Fibroblast of mammary gland (primary cell): ENCODE measurements at places on chromosomes 5 and 9.

DNA sequence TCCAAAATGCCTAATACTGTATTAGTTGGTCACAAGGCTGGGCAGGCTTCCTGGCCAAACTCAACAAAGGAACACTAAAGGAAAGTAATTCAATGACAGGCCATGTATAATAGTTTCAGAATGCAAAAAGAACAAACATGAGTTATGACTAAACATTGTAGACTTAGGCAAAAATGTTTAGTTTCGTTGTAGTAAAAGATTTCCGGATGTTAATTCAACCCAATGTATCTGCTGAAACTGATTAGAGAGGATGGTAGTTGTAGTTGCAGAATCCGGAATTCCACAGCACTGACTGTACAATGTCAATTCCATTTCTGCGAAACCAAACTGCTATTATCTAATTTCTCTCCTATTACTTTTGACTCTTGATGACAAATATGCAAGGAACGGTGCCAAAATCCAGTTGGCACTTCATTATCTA lies 117.9 kb upstream of the FST start:
- DNase-seq, result peak; percentile 98

DNA sequence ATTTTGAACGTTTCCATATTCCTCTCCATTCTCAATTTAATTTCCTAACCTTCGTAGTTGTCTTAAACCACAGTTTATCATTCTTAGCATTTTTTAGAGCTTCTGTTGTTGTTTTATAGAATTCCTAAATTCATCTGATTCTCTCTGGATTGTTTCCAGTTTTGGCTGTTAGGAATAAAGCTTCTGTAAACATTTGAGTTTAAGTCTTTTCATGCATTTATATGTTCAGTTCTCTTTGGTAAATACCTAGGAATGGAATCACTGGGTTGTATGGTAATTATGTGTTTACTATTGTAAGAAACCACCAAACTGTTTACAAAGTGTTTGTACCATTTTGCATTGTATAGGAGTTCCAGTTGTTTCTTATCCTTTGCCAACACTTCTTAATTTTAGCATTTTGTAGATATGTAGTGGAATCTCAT lies 29.7 kb downstream of the GPR21 start:
- DNase-seq, result peak; percentile 23

DNA sequence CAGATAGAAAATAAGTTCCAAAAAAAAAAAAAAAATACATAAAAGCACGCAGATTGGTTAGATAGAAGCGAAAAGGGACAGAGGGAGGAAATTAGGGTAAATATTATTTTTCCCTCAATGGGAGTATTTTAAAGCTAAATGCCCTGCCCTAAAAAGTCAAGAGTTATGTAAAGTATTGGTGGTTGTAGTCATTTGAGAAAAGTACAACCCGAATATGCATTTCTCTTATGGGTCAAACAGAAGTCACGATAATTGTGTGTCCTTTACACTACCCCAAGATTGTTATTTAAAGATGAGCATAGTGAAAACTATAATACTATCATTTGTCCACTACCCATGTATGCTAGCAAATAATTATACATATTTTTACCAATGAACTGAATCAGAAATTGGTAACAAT lies 368.7 kb downstream of the NDUFS4 start:
- DNase-seq, result no peak

- no peak for DNase-seq
These were observed 98.9 kb downstream of the MAP1B start for GRCh38 chr5:72206160-72206559.

- DNase-seq, result no peak
These were observed 122.2 kb downstream of the CRB2 start for GRCh38 chr9:123478160-123478559.

DNA sequence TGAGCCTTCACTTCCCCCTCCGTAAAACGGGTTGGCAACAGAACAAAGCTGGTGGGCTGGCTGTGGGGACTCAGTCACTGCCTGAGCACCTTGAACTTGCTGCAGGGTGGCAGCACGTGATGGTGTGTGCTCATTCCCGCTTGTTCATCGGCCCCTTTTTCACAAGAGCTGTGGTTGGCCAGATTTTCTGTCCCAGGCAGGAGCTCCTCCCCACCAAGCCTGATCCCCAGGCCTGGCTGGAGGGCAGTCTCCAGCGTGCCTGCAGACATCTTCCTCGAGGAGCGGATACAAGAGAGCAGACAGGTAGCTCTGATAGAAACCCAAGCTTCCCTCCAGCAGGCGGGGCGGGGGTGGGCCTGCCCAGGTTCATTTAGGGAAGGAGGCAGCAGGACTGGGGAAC lies 61.9 kb upstream of the ORM1 start:
- no peak for DNase-seq

- DNase-seq, result peak; percentile 18
These were observed 14.0 kb downstream of the TMEM174 start for GRCh38 chr5:73186976-73187375.

- no peak for DNase-seq
These were observed 216.2 kb downstream of the TRIO start for GRCh38 chr5:14359069-14360043.

DNA sequence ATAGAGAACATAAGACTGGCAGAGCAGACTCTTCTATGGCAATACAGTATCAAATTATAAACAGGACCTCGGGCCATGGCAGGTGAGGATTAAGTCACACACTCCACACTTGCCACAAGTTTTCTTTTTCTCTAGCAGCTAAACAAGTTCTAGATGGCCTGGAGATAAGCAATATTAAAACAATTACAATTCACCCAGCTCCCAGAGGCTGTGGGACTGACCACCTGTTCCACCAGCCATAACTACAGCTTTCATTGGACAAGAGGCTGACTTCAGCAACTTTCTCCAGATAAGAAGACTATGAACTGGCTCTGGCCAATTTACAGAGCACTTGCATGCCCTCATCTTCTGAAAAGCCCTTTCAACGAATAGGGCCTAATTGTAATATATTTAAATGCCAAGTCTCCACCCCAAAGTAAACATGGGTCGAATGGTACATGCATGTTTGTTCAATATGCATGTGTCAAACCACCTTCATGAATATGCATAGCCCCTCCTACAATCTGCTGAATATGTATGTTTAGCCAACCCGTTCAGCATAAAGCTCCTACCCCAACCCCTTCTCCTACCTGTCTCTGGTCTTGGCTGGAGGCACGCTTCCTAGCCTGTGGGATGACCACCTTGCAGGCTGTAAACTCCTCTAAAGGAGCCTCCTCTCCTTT lies 6.1 kb upstream of the CFAP157 start:
- no peak for DNase-seq

GRCh38 chr9:79574781-79575180 lies 3.0 kb downstream of the TLE4 start:
- DNase-seq, result no peak

DNA sequence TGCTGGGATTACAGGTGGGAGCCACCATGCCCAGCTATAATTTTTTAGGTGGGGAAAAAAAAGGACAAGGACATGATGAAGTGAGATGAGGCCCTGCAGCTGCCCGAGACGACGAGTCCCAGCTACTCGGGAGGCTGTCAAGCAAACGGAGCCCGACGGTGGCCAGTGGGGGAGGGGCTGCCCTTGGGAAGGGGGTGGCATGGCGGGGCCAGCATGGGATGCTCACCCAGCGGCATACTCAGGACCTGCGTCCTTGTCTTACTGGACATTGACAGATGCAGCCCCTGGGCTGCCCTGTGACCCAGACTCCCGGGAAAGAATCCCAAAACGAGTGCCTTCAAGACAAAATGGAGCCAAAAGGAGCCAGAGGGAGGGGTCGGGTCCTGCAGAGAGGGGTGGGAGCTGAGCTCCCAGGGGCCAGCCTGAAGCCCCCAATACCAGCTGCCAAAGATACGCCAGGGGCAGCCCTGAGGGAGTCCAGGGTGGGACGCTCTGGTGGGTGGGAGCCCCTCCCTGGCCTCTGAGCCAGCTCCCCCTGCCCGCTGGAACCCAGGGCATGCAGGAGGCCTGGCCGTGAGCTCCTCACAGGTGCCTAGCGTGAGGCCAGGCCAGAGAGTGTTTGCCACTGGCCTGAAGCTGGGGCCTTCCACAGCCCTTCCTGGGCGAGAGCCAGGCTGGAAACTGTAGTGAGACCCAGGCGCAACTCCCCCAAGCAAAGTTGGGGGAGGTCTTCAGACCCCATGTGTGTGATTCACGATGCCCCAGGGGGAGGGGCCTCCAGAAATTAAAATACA lies 15.7 kb downstream of the CCDC187 start:
- DNase-seq, result no peak

GRCh38 chr9:126955811-126956210 lies 41.2 kb downstream of the RALGPS1 start:
- DNase-seq, result no peak

DNA sequence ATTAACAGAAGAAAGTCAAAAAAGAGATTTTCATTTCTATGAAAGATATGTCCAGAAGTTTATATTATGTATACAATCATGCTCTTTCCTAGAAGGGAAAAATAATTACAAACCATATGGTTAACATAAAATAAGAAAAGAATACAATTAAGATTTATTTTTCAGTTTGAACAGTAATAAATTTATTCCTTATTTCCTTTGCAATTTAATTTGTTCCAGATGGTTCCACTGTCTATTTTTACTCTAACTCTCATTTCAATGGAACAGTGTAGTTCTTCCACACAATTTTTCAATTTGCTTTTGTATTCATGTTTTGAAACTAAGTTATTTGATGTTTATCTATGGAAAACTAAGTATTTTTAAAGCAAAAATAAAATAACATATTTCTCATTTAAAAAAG lies 1026.3 kb downstream of the TAF11L14 start:
- DNase-seq, result no peak

- peak; percentile 69 for DNase-seq
These were observed 17.5 kb downstream of the WHRN start for GRCh38 chr9:114487607-114488300.

DNA sequence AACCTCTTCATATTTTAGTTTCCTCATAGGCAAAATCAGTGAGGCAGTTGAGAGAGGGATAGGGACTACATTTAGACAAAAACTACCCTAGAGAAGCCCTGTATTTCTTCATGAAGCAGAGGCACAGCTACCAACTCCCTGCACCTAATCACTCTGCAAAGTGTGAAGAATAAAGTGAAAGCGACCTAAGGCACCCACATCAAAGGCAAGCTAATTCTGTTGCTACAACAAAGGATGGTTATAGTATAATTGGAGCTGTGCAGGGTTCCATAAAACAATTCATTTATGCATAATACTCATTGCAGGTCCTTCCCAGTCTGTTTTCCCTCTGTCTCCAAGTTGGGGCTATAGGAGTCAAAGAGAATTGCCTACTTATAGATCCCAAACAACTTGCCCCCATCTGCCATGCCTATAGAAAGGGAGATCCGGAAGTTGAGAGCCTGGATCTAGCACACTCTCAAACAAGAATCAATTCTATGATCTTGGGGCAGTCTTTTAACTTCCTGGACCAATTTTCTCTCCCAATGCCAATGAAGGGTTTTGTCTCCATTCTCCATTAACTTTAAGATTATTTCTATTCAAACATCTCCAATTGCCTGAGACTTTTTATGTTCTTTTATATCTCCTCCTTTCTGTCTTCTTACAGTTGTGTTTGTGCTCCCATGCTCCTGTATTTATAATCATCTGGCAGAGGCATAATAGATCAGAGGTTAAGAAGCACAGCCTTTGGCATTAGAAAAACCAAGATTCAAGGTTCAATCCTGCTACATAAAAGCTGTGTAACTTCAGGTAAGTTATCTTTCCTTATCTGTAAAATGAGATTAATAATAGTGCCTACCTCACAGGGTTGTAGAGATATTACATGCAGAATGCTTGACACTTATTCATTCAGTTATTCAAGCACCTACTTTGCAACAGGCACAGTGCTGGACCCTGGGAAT lies 56.0 kb upstream of the PTGER4 start:
- DNase-seq, result no peak

- DNase-seq, result no peak
These were observed 37.8 kb upstream of the SLC6A3 start for GRCh38 chr5:1483064-1483463.

DNA sequence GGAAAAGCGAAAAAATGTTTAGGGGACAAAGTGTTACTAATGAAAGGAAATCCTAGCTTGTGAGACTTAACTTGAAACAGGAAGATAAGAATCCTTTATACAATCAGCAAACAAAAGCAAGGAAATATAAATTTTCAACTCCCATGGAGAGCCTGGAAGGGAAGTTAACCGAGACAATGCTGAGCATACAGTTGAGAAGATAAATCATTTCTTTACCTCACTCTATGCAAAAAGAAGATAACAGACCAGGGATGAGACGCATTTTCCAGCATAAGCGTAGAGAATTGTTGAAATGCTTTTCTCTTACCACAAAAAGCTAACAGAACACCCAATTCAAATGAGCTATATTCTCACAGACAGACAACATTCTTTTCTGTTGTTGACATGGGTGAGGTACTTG lies 309.6 kb downstream of the CWC27 start:
- DNase-seq, result no peak

DNA sequence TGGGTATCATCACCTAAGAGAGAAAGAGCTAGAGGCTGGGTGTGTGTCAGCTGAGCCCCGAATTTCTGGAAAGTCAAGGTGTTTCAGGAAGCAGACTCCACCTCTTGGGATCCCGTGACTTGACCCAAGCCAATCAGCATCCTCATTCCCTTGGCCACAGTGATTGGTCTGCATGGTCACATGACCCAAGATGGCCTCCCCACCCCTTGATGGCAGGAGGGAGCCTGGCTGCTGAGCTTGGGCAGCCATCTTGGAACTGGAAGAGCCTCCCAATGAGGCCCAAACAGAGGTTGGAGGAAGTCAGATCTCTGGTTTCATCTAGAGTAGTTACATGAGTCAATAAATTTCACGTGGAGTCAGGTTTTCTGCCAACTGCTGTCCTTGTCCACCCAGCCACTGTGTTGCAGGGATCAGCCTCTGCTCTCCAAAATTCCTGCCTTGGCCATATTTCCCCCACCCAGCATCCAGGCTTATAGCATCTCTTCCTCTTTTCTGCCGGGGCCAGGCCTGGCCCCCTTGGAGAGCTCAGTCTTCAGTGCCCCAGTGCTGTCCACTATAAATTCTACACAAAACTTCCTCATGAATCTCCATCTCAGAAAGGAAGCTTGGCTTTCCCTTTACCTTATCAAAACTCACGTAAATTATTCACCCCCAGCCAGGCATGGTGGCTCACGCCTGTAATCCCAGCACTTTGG lies 17.2 kb upstream of the SUSD3 start:
- peak; percentile 21 for DNase-seq

GRCh38 chr9:99235069-99235468 lies 13.0 kb downstream of the SEC61B start:
- DNase-seq, result no peak
